ENCODE measurements at places on chromosomes 12 and 14. TPM values are rescaled to one million over a fixed set of nuclear protein-coding genes. Genes with fewer than 3 reads are reported as not detected.

GRCh38 chr12:58819345-58819744, 101.0 kb downstream of the LRIG3 start:
- no peak for DNase-seq

DNA sequence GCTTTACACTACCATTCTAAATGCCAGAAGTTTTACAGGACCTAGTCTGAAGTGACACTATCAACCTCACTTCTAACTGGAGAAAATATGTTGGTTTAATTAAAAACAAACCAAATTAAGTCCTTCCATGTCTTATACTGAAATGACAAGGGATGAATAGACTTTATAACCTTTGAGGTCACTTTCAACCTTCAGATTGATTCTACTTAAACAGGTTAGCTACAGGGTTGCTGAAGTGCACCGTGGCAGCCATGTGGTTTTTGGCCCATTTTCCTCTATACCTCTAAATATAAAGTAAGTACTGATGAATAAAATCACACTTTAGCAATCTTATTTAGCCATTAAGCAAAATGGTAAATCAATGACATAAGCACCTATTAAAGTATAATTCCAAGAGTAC, 3.9 kb downstream of the SLC38A2 start:
- DNase-seq, result no peak

GRCh38 chr12:65171870-65172269, 2.5 kb downstream of the LEMD3 start:
- DNase-seq, result no peak

DNA sequence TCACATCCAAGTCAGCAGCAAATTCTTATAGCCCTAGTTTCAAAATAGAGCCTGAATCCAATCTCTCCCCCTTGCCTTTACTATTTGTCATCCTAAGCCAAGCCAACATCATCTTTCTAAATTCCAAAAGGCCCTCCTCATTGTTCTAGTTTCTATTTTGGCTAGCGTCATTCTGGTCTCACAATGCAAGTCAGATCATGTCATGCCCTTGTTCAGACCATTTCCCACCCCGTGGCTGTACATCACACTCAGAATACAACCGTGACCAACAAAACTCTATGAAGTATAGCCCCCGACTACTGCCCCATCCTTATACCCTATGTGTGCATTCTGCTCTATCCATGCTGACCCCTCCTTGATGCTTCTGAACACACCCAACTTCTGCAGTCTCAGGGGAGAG, 12.3 kb upstream of the GNG2 start:
- no peak for DNase-seq

DNA sequence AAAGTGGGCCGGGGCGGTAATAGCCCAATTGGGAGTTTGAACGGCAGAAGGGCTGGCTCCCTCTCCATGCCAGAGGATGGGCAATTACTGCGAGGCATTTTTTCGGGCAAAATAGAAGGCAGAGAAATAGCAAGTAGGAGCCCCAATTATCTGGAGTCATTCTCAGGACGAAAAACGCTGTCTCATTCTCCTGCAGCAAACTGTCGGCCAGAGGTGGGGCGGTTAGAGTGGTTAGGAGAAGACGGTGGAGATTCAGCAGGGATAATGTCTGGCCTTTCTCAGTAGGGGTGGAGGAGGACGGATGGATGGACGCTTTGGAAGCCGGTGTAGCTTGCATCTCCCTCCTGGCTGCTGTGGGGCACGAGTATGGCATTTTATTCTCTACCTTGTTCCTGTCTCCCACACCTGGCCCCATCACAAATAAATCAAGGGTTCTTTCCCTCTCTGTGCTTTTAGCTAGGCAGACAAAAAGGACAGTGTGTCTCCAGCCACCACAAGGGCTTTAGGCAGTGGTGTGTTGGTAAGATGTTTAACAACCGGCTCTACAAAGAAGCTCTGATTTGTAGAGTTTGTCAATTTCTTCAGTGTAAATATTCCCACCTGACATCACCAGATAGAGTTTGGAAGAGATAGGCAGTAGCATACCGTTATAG, 140.5 kb upstream of the LHX5 start:
- no peak for DNase-seq

Gene RNASE3
- 0.65 TPM for polyA plus RNA-seq

GRCh38 chr14:102262929-102263462, 42.0 kb downstream of the MOK start:
- DNase-seq, result no peak

- DNase-seq, result no peak
Measured at GRCh38 chr12:108814462-108815211, 42.7 kb downstream of the SSH1 start.

- peak; percentile 14 for DNase-seq
Measured at GRCh38 chr14:51139121-51139681, 44.3 kb upstream of the TRIM9 start.

DNA sequence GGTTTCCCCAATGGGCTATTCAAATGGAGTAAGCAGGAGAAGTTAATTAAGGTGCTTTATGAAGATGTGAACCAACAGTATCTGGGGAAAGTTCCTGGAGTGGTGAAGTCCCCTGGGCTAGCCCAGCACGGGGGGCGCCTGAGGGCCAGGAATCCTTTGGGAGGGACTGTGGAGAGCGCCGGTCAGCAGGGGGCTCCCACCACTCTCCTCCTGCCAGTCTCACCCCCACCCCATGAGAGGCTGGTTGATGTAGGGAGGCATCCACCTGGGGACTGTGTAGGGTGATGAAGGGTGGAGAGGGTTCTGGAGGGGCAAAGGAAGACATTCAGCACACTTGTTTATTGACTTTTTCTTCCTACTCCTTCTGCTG, 4.4 kb downstream of the CEBPE start:
- no peak for DNase-seq

DNA sequence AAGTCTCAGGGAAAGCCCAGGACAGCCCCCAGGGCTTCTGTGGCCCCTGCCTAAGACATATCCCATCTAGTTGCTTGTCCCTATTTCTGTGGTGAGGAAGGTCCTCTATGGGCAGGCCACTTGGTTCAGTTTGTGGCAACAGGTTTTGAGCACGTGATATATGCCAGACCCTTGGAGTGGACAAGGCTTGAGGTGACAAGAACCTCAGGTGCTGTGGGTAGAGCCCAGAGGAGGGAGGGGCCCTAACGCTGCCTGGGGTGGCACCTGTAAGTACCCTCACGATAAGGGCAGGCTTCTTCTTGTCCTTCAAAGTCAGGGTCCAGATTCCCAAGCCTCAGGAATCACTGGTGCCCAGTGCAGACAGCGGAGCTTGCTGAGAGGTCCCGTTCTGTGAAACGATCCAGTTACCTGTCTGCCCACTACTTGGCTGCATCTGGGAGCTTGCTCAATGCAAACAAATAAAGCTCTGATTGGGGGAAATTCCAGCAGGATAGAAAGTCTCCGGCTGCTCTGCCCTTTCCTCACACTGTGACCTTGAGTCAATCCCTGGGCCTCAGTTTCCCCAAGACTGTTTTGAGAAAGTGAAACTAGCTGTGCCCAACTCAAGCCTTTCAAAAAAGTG, 47.7 kb upstream of the FAM181A start:
- DNase-seq, result no peak

DNA sequence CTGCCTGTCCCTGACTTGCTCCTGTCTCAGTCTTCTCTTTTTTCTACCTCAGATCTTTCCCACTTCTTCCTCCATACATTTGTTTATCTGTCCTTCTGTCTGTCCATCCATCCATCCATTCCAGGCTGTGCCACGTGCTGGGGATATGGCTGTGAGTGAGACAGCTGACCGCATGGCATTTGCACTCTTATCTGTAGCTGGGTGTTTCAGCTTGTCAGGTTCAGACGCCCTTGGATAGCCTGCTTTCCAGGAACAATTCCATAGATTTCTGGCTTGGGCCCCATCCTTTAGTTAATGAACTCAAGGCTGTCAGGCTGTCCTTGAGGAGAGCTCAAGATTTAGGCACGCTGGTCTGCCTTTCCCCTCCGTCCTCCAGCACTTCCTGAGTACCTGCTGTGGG, 116.6 kb downstream of the TSPAN9 start:
- no peak for DNase-seq

GRCh38 chr12:122856999-122857671, 21.9 kb downstream of the HIP1R start:
- DNase-seq, result no peak

DNA sequence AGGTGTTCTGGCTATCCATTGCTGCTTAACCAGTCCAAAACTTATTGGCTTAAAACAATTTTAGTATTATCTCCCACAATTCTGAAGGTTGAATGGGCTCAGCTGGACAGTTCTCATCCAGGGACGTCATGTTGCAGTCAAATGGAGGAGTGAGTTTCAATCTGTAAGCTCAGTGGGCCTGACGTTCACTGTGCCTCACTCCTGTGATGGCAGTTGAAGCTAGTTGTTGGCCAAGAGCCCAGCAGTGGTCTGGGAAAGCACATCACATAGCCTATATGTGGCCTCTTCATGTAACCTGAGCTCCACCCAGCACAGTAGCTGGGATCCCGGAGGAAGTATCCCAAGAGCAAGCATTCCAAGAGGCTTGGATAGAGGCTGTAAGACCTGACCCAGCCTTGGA, 40.6 kb upstream of the CDKN3 start:
- DNase-seq, result no peak

GRCh38 chr12:74984631-74985030, 225.0 kb downstream of the KCNC2 start:
- DNase-seq, result no peak

- no peak for DNase-seq
Measured at GRCh38 chr12:102797528-102797927, 119.5 kb downstream of the PAH start.

DNA sequence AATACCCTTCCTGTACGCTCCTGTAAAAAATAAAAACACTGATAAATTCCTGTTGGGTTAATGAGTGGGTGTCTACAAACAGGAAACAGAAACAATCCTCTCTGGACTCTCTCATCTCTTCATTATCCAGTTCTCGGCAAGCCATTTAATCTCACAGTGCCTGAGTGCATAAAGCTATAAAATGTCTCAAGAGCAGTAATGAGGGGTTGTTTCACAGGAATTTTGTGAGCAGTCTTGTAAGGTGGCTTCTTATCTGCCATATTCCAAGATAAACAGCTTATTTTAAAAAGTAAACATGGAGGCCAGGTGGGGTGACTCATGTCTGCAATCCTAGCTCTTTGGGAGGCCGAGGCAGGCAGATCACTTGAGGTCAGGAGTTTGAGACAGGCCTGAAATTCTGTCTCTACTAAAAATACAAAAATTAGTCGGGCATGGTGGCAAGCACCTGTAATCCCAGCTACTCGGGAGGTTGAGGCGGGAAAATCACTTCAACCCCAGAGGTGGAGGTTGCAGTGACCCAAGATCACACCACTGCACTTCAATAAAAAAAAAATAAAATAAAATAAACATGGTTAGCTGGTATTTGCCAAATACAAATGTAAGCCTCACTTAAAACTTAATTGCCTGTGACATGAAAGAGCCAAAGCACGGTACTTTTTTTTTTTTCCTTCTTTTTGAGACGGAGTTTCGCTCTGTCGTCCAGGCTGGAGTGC, 54.0 kb downstream of the CLIP1 start:
- no peak for DNase-seq

DNA sequence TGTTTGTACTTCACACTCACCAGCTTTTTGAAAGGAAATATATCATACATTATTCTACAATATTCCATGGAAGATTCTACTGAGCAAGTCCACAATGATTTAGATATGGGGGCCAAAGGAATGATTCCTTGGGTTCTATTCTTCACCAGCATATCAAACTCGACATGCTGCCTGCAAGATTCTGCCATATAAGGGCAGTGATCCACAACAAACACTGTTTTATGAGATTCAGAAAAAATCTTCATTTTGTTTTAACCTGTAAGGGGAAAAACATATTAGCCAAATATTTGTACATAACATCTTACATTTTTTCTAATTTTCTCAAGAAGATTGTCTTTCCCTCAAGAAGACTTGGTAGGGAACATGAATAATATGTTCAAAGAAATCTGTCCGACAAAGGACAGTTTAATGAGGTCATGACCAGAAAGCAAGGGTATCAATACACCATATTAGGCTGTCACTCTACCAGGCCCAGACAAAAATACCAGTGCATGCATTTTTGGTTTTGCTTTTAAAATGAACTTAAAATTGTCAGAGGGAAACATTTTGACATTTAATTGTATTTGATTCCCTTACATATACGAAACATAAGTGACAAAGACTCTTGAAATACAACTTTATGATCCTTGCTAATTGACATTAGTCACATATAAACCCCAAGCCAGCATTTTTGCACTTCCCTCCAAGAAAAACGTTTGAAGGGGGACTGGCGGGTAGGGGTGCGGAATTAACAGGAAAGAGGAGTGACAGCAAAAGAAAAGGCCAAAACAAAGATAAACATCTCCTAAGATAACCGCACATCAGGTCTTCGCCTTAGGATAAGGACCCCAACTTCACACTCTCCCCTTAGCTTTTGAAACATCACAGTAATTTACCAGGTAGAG, 980 bp downstream of the INTS13 start:
- no peak for DNase-seq

Gene MYF5
- 1.6 TPM for polyA plus RNA-seq

DNA sequence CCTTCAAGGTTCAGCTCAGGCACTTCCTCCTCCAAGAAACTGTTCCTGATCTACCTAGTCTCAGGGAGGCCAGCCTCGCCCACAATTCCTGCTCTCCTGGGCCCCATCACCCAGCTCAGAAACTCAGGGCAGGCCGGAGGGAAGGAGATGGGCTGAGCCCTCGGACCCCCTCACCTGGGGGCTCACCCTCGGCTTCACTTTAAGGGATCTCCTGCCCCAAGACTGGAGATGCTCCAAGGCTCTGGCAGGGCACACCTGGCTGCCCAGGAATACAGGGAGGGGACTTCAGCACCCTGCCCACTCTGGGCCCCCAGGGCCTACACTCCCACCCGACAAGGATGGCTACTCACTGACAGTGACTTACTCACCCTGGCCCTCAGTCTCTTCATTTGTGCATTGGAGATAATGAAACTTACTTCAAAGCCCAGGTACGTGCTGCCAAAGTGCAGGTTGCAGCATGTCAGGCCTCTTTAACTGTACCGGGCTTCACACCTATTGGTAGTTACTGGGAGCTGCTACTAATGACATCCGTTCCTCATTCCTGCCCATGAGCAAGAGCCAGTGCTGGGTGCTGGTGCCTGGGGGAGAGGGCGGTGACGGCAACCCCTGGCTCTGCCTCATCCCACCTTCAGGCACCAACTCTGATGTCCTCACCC, 21.0 kb upstream of the PPP1R13B start:
- no peak for DNase-seq

Gene ATN1
- 80.2 TPM for polyA plus RNA-seq

Measured in right lung (tissue), 10 donors.